ENCODE measurements at places on chromosomes 12 and 14. TPM values are rescaled to one million over a fixed set of nuclear protein-coding genes. Genes with fewer than 3 reads are reported as not detected.

Gene AVPR1A
- total RNA-seq = 1.9 TPM

Gene POTEG
- not detected for total RNA-seq

Gene CAPZA3
- not detected for total RNA-seq

Gene SOX5
- 6.6 TPM for total RNA-seq

Gene C12orf57
- total RNA-seq = 64.3 TPM

Gene C12orf54
- not detected for total RNA-seq

Gene BDKRB2
- 0.73 TPM for total RNA-seq

Gene ST8SIA1
- 2.2 TPM for total RNA-seq
